ENCODE measurements at places on chromosomes 2 and 18.

- DNase-seq, result no peak
Observed at GRCh38 chr18:37207343-37207742, 358.3 kb downstream of the CELF4 start.

DNA sequence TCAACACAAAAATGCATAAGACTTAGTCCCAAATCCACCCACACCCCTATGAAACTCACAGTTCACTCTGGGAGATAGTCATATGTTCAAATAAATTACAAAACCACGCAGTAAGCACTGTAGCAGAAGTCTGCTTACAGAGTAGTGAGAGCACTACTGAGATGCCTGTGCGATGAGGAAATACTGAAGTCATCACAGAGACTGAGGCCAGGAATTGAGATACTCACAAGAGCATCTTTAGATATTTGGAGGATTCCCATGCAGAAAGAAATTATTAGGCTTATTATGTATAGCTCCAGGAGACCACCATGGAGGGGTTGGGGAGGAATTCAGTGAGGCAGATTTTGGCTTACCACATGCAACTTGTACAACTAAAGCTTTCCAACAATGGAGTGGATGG is 82.3 kb downstream of the ANTXR1 start:
- DNase-seq, result no peak

DNA sequence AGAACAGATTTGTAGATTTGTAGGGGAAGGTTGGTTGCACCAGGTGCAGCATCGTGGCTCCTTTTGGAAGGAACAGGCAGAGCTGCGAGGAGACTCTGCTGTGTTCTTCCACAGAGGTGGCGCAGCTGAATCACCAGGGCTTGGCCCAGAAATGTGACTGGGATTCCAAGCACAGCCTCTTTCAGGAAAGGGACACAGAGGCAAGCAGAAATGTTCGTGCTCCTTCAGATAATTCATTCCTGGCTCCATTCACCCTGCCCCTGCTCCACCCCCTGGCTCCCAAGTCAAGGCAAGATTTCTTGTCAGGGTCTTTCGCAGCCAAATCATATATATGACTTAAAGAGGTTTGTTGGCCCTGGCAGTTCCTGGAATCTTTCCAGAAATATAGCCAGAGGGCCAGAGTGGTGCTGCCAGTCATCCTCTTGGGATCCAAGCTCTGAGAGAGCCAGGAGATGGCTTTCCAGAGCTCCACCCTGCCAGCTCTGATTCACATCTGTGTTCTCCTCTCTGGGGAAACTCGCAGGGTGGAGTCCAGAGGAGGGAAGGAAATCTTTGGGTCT is 203.9 kb upstream of the TANK start:
- no peak for DNase-seq

DNA sequence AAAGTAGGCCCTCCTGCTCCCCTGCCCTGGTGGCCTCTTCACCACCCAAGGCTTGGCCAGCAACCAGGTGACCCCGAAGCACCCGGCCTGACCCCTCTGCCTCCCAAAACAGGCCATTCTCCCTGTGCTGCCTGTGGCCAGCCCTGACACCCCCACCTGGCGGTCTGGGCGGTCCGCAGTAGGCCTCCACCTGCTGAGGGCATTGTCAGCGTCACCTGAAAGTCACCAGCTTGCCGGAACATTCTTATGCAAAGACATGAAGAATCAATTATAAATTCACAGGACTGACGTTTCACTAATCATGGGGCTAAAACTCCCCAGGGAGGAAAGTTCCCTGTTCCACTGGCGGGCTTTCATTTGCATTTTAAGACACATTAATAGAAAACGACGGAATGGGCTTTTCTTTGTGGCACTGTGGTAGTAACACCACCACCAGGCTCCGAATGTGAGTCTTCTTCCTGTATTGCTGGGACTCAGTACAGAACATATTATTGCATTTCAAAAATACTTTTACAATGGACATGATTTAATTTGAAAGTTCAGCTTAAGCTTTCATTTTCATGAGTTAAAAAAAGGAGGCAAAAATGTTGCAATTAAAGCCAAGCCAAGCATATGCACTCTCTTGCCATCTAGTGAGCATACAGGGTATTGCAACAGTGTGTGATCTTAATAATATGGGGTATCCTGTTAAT is 57.4 kb downstream of the ADI1 start:
- peak; percentile 73 for DNase-seq

- DNase-seq, result no peak
Observed at GRCh38 chr2:202376460-202377206, 506 bp downstream of the BMPR2 start.

DNA sequence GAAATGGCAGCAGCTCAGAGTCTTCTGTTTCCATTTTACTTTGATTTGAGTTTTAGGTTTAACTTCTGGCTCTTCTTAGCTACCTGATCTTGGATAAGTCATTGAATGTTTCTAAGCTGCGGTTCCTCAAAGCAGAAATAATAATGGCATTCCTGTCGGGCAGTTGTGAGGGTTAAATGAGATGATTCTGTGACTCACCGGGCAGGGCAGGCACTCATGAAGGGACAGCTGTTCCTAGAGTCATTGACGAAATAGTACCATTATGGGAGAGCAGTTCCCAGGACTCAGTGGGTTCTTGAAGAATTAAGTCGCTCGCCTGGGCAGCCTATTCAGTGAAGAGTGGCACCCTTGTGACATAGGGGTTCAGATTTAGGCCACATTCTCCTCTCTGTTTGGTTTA is 10.3 kb downstream of the TRIB2 start:
- no peak for DNase-seq

DNA sequence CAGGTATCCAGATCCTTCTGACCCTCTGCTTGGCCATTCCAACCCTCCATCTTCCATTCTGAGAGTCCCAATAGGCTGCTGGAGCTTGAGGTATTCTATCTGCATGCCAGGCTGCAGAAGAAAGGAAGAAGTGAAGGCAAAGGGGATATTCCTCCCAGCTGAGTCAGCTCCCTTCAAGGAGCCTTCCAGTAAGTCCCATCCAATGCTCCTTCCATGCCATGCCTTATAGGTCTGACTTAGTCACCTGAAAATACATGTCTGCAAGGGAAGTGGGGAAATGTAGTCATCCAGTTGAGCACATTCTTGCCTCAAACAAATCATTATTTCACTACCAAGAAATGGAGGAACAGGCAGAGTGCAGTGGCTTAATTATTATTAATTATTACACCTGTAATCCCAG is 464.6 kb downstream of the CNTNAP5 start:
- no peak for DNase-seq

DNA sequence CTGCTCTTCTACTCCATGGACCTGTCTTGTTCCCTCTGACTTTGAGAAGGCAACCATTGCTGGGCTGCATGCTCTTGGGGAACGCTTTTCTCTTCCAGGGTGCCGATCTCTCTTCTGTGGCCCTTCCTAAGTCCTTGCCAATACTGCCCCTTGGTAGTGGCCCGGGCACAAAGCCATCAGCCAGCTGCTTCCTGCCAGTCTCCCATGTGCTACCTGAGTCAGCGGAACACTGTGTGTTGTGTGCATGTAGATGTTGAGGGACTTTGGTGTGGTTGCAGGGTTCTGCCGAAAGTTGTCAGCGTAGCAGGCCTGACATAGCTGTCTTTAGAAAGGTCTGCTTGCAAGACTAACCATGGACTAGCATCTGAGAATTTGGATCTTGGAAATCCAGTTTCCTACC is 35.4 kb downstream of the MGAT5 start:
- DNase-seq, result no peak

GRCh38 chr2:206836722-206837121 is 71.3 kb downstream of the FASTKD2 start:
- DNase-seq, result no peak

DNA sequence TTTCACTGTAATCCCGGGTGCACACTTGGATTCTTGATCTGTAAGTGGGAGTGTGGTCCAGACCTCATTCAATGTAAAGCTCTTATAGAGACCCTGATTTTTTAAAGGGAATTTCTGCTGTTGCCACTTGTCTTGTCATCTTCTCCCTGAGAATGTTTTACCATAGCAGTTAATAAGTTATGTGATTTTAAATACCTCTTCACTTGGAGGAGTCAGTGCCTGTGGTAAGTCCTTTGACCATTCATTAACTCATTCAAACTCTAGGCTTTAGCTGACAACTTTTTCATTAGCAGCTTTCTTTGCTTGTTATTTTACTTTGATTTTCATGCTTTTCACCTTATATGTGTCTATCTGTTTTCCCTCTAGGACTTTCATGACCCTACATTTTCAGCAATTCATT is 51.3 kb downstream of the FMNL2 start:
- no peak for DNase-seq

DNA sequence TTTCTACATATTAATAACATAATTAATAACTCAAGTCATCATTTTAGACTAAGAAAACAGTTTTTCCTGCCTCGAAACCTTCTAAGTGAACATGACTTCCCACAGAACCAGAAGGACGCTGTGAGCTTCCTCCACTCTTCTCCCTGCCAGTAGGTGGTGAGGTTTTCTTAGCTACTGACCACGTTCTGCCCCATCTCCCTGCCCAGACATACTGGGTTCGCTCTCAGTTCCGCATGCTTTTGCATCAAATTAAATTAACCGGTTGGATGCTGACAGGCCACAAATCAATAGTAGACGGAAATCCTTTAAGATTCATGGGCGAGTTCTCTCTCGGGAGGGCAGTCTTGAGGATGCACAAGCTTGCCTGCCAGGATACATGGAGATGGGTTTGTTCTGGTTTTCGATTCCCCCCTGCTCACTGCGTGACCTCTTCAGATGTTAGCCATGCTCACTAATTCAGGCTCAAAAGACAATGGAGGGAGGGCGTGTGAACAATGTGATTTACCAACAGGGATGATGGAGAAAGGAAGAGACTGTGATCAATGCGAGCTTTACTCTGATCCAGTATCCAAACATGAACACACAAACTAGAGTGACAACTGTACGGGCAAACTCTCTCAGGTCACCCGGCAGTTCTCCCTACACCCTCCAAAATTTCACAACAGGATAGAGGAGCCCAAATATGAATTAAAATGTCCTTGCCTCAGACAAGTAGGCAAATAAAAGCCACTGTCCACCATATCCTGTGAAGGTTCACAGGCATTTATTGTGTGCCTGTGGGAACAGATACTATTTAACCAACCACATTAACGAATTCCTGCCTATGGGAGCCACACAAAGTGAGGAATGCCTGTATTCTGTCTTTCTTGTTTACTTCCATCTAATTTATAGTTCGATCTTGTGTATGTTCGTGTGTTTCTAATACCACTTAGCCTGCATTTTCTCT is 375.7 kb downstream of the EIPR1 start:
- no peak for DNase-seq

- DNase-seq, result no peak
Observed at GRCh38 chr18:27278131-27278530, 93.0 kb upstream of the CHST9 start.

- no peak for DNase-seq
Observed at GRCh38 chr2:102771114-102771513, 9.3 kb downstream of the TMEM182 start.

DNA sequence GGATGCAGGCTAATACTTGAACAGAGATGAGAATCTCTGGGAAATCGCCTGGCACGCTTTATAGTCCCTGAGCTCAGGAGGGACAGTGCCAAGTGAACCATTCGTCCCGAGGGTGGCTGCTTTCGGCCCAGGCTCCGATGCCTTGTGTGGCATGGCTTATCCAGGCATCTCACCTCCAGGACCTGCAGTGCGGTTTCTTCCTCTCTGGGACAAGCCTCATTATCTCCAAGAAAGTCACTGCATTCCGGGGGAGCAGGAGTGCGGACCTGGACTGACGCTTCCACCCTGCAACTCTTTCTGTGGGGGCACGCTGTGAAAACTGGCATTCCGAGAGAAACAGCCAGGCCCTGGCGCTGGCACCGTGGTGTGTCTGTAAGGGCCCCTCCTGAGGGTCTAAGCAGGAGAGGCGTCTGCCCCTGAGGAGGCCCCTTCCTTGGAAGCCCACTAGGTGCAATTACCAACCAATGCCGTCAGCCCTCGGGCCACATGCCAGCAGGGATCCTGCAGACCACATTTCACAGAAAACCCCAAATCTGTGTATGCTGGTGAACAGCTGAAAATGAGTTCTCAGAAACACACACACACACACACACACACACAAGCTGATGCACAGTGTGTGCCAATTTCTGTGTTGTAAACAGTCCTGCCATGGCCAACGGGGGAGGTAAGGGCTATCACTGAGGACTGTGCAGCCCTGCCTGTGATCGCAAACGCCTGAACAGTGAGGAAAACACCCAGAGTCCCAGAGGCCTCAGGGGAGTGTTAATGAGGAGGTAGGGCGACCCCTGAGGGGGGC is 351.9 kb upstream of the SALL3 start:
- no peak for DNase-seq

GRCh38 chr2:3322311-3322970 is 55.2 kb downstream of the EIPR1 start:
- no peak for DNase-seq

GRCh38 chr2:30561349-30561748 is 114.3 kb downstream of the LCLAT1 start:
- no peak for DNase-seq

GRCh38 chr2:98020992-98021713 is 25.4 kb upstream of the TMEM131 start:
- no peak for DNase-seq

- no peak for DNase-seq
Observed at GRCh38 chr2:114642988-114643553, 200.6 kb downstream of the DPP10 start.

GRCh38 chr2:11814979-11815510 is 68.6 kb downstream of the LPIN1 start:
- DNase-seq, result no peak

- no peak for DNase-seq
Observed at GRCh38 chr2:8438476-8438875, 243.4 kb upstream of the ID2 start.

GRCh38 chr2:49982871-49983270 is 828.6 kb upstream of the FSHR start:
- no peak for DNase-seq

- DNase-seq, result no peak
Observed at GRCh38 chr18:8793445-8794155, 88.2 kb downstream of the MTCL1 start.

DNA sequence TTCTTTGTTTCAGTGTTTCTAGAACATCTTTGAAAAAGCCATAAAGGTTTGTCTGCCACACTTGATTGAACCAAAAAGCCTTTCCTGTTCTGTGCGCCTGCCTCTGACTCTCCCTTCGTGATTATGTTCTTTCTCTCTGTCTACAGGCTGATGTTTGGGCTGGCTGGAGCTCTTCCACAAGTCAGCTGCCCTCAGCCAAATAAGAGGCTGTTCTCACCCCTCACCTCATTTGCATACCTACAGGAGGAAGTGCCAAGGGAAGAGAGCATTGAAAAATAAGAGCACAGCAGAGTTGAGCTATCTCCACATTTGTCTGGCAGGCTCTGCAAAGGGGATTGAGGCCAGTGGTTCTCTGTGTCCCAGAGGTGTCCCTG is 15.8 kb downstream of the INPP5D start:
- DNase-seq, result no peak

- DNase-seq, result no peak
Observed at GRCh38 chr2:33433279-33434235, 42.9 kb upstream of the RASGRP3 start.

GRCh38 chr2:7394195-7394594 is 477.0 kb downstream of the RNF144A start:
- no peak for DNase-seq

GRCh38 chr2:112480530-112481049 is 1.4 kb upstream of the TTL start:
- no peak for DNase-seq

- DNase-seq, result no peak
Observed at GRCh38 chr2:239824046-239824694, 201.0 kb downstream of the NDUFA10 start.
